ENCODE measurements at places on chromosomes 1 and 21. TPM values are rescaled to one million over a fixed set of nuclear protein-coding genes. Genes with fewer than 3 reads are reported as not detected.
A peak's percentile ranks its signal among the peaks of the same experiment; 100 is the strongest.

- peak; percentile 66 for DNase-seq
Measured at GRCh38 chr1:192474080-192474683, 101.4 kb upstream of the RGS1 start.

DNA sequence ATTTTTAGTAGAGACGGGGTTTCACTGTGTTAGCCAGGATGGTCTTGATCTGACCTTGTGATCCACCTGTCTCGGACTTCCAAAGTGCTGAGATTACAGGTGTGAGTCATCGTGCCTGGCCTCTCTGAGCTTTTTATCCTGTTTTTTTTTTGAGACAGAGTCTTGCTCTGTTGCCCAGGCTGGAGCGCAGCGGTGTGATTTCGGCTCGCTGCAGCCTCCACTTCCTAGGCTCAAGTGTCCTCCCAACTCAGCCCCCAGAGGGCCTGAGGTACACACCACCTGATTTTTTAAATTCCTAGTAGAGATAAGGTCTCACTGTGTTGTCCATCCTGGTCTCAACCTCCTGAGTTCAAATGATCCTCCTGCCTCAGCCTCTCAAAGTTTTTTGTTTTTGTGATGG, 20.4 kb downstream of the SESN2 start:
- DNase-seq = no peak

Gene MCOLN2
- total RNA-seq = not detected

Gene SPATA6
- total RNA-seq = 4.8 TPM

Gene ARHGAP30
- total RNA-seq = not detected
